ENCODE measurements at places on chromosomes 1 and 21. TPM values are rescaled to one million over a fixed set of nuclear protein-coding genes. Genes with fewer than 3 reads are reported as not detected.

GJB5 gene
- total RNA-seq, result not detected

SH3BP5L gene
- total RNA-seq, result 20.2 TPM

DNA sequence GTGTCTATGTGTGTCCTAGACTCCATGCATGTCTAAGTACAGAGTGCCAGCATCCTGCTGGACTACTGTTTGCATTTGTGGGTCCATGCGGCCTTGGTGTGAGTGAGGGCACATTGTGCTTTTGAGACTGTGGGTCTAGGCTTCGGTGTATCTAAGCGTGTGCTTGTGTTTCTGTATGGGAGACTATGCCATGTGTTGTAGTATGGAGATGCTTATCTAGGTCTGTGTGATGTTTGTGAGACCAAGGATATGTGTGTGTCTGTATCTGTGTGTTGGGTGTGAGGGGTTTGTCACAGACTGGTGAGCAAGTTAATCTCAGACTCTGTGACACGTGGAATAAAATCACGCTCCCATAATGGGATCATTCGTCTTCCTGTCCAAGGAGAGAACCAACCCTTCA is 14.5 kb downstream of the AHDC1 start:
- no peak for DNase-seq

GRCh38 chr1:98403963-98404480 is 257.5 kb upstream of the SNX7 start:
- no peak for DNase-seq

RNU1-1 gene
- total RNA-seq, result 2,882 TPM

GRCh38 chr1:117059334-117059677 is 820 bp upstream of the TTF2 start:
- DNase-seq, result no peak

SPRR2A gene
- total RNA-seq, result not detected

DNA sequence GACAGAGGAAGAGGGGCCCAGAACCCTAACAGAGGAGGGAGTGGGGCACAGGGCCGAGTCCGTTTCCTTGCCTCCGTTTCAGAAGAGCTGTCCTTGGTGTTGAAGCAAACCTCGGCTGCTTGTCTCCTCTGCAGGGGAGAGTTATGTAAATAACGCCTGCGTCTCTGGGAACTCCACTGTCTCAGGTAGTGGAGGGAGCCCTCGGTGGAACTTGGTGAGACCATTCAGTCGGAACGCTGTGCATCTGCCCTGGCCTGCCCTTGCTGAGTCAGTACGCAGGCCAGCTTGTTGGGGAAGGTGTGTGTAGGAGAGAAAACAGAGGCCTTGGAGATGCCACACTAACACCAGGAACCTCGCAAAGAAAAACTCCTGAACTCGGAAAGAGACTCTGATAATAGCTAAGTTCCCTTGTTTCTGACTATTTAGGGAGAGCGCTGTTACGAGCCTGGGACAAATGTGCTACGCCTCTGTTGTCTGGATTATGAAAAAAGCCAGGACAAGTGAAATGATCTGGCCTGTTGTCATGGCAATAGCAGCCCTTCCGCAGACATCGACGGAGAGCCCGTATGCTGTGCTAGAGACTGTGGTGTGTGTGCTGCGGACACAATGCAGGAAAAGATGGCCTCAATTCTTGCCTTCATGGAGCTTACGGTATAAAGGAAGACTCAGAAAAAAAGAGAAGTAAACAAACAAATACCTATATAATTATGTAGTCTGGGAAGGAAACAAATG is 94.6 kb upstream of the AKT3 start:
- DNase-seq, result peak; percentile 39

NECTIN4 gene
- not detected for total RNA-seq

PTPRC gene
- not detected for total RNA-seq

RHCE gene
- total RNA-seq, result 0.27 TPM

GRCh38 chr1:29243871-29244200 is 7.5 kb downstream of the PTPRU start:
- peak; percentile 32 for DNase-seq

GRCh38 chr1:186763107-186763506 is 65.6 kb upstream of the PLA2G4A start:
- peak; percentile 76 for DNase-seq

TNFAIP8L2 gene
- not detected for total RNA-seq

FAM3B gene
- not detected for total RNA-seq

DNA sequence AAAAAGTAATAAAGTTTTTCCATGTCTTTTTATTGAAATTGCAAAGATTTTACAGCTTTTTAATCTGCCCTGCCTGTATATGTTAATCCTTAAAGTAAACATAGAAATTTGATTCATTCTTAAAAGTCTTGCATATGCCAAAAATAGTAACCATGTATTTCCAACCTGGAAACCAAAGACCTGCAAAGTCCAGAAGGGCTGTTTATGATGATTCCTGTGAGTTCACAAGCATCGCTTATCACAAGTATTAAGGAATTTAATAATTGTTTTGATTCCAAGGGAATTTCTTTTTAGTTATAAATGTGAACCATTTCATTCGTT is 199.1 kb downstream of the PTPRC start:
- DNase-seq, result no peak

OR10J1 gene
- total RNA-seq, result not detected

DNA sequence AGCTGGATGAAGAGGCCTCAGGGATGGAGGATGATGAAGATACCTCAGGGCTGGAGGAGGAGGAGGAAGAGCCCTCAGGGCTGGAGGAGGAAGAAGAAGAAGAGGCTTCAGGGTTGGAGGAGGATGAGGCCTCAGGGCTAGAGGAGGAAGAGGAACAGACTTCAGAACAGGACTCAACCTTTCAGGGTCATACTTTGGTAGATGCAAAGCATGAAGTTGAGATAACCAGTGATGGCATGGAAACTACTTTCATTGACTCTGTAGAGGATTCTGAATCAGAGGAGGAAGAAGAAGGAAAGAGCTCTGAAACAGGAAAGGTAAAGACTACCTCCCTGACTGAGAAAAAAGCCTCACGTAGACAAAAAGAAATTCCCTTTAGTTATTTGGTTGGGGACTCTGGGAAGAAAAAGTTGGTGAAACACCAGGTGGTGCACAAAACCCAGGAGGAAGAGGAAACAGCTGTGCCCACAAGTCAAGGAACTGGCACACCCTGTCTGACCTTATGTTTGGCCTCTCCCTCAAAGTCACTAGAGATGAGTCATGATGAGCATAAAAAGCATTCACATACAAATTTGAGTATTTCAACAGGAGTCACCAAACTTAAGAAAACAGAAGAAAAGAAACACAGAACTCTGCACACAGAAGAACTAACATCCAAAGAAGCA is 15.4 kb downstream of the L1TD1 start:
- no peak for DNase-seq

- no peak for DNase-seq
Measured at GRCh38 chr1:84166797-84167196, 22.7 kb downstream of the PRKACB start.

GRCh38 chr1:207304710-207305488 is 16.6 kb upstream of the CD55 start:
- peak; percentile 15 for DNase-seq

RPTN gene
- not detected for total RNA-seq

C1orf116 gene
- total RNA-seq, result not detected

C1QA gene
- total RNA-seq, result not detected

- peak; percentile 27 for DNase-seq
Measured at GRCh38 chr1:199404191-199404590, 623.3 kb upstream of the NR5A2 start.

CNR2 gene
- under 0.01 TPM for total RNA-seq

GRCh38 chr1:83854456-83854855 is 144.5 kb downstream of the TTLL7 start:
- no peak for DNase-seq

GRCh38 chr1:57296726-57297250 is 127.1 kb downstream of the DAB1 start:
- DNase-seq, result no peak

MYOG gene
- total RNA-seq, result not detected

SLAMF9 gene
- not detected for total RNA-seq

DNA sequence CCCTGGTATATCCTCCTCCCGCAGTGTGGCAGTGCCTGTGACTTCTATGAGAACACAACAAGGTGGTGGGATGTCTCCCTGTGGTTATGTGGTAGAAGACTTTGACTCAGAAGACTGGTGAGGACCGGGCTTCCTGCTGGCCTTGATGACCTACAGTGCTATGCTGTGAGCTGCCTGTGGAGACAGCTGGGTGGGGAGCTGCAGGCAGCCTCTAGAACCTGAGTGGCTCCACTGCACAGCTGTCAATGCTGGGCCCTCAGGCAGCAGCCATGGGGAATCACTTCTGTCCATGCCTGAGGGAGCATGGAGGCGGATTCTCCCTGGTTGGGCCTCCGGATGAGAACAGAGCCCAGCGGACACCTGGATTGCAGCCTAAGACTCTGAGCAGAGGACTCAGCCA is 14.9 kb downstream of the SLC1A7 start:
- no peak for DNase-seq

LORICRIN gene
- total RNA-seq, result not detected

DNA sequence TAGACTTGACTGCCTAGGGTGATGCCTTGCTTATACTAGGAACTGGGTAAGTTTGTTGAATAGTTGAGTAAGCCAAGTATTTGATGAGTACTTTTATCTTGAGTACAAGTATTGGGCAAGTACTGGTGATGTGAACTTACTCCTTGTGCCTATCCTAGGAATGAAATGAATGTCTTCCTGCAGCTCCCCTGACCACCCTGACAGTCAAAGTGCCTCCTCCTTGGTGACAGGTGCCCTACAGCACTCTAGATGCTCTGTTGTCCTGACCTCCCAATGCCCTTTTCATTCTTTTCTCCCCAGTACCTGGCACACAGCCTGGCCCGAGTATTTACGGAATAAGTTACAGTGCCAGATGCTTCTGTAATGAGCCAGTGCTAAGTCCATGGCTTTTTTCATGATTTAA is 25.5 kb downstream of the PCSK9 start:
- peak; percentile 69 for DNase-seq

WNT2B gene
- 1.8 TPM for total RNA-seq

- no peak for DNase-seq
Measured at GRCh38 chr1:201399352-201400126, 415 bp upstream of the LAD1 start.
